Esophagus squamous epithelium (tissue), 5 donors: ENCODE measurements at places on chromosomes 4 and X.

- H3K27ac ChIP-seq, result no peak overlapping the region
- H3K27me3 ChIP-seq, result no peaks in the 10 kb centered on the region
- no peak overlapping the region for H3K4me3 ChIP-seq
- DNase-seq, result no peak
- H3K4me1 ChIP-seq, result no peaks in the 10 kb centered on the region
Observed at GRCh38 chr4:69095301-69095731, 958 bp upstream of the UGT2B7 start.

GRCh38 chr4:81494031-81494431 lies 22.3 kb upstream of the RASGEF1B start:
- no peaks in the 10 kb centered on the region for H3K27me3 ChIP-seq
- peaks cover 32% of the 10 kb centered on the region for H3K4me1 ChIP-seq
- H3K27ac ChIP-seq, result peak overlapping the region; percentile 72
- no peak for DNase-seq

- DNase-seq, result no peak
- no peak overlapping the region for H3K27ac ChIP-seq
- peaks cover 11% of the 10 kb centered on the region for H3K4me1 ChIP-seq
Observed at GRCh38 chr4:185346975-185347601, 48.6 kb downstream of the LRP2BP start.

DNA sequence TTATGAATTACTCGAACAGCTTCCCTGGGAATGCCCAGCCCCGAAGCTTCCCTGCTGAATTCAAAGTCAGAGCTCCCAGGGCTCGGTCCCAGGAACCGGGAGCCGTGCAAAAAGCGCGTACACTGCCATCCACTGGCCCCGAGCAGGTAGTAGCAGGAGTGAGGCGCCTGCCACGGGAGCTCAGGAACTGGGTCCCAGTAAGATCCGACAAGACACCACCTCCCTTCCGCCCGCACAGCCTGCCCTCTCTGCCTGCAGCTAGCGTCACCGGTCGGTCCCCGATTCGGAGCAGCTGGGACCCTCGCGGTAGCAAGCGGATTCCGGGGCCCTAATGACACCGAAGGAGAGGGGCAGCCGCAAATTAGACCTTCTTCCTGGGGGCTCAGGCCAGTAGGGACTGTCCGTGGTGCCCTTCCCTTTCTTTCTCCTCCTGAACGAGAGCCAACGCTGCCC lies 1.2 kb downstream of the CORIN start:
- no peak overlapping the region for H3K27ac ChIP-seq
- H3K4me3 ChIP-seq, result peak overlapping the region; percentile 52
- peaks cover 12% of the 10 kb centered on the region for H3K27me3 ChIP-seq
- H3K4me1 ChIP-seq, result peaks cover 20% of the 10 kb centered on the region
- DNase-seq, result peak; percentile 1
- H3K36me3 ChIP-seq, result no peaks in the 10 kb centered on the region

DNA sequence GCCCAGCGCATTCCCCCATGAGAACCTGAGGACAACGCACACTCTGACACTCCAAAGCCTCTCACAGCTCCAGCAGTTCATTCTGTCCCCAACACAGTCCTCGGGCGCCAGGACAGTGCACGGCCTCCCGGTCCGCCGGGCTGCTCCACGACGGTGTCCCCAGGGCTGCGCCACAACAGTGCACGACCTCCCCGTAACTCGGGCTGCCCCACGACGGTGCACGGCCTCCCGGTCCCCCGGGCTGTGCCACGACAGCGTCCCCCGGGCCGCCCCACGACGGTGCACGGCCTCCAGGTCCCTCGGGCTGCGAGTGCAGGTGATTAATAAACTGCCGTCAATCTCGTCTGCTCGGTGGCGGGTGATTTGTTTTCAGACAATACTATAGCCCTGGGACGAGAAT lies 585.1 kb upstream of the FRG1 start:
- H3K36me3 ChIP-seq, result no peaks in the 10 kb centered on the region
- no peak overlapping the region for H3K4me3 ChIP-seq
- no peaks in the 10 kb centered on the region for H3K4me1 ChIP-seq
- DNase-seq, result no peak
- H3K27me3 ChIP-seq, result no peaks in the 10 kb centered on the region

- H3K27me3 ChIP-seq, result no peaks in the 10 kb centered on the region
- H3K4me1 ChIP-seq, result no peaks in the 10 kb centered on the region
- no peak for DNase-seq
- H3K36me3 ChIP-seq, result no peaks in the 10 kb centered on the region
- H3K27ac ChIP-seq, result peak overlapping the region; percentile 50
- no peak overlapping the region for H3K4me3 ChIP-seq
Observed at GRCh38 chrX:43809463-43809862, 72.8 kb downstream of the MAOB start.

DNA sequence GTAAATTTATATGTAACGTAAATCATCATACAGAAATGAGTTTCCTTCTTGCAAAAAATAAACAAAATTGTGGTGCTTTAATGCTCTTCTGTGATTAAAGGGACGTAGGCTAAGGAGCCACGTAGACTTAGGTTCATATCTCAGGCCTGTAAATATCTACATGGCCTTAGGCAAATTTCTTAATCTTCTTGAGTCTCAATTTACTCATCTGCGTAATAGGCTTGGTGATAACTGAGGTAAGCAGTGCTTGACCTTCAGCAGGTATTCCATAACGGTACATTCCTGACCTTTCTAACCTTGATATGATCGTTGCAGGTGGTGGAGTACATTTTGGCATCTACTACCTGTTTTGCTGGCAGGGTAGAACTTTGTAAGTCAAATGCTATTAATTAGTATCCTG lies 65.2 kb upstream of the TLR3 start:
- H3K4me3 ChIP-seq, result no peak overlapping the region
- DNase-seq, result no peak
- H3K27ac ChIP-seq, result no peak overlapping the region
- H3K4me1 ChIP-seq, result no peaks in the 10 kb centered on the region
- H3K27me3 ChIP-seq, result no peaks in the 10 kb centered on the region

DNA sequence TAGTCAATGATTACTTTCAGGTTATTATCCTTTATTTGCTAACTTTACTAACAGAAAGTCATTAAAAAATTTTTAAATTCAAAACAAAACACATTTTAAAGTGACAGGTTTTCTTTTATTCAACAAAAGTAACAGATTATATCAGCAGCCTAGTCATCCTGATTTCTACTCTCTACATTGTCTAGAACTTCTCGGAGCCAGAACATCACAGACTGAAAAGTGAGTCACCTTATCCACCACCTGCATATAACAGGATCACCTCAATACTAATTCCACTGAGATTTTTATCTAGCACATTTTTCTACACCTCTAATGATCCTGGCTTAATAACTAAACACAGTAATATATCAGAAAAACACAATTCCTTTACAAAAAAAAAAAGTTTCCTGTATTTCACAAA lies 47.9 kb upstream of the SMARCAD1 start:
- no peaks in the 10 kb centered on the region for H3K36me3 ChIP-seq
- DNase-seq, result no peak
- no peaks in the 10 kb centered on the region for H3K4me1 ChIP-seq
- H3K27me3 ChIP-seq, result no peaks in the 10 kb centered on the region
- no peak overlapping the region for H3K27ac ChIP-seq
- H3K4me3 ChIP-seq, result no peak overlapping the region

- H3K27me3 ChIP-seq, result no peaks in the 10 kb centered on the region
- no peak overlapping the region for H3K27ac ChIP-seq
- H3K4me1 ChIP-seq, result no peaks in the 10 kb centered on the region
- no peaks in the 10 kb centered on the region for H3K36me3 ChIP-seq
- no peak overlapping the region for H3K4me3 ChIP-seq
Observed at GRCh38 chr4:137641544-137641943, 109.2 kb upstream of the PCDH18 start.

- no peak overlapping the region for H3K4me3 ChIP-seq
- no peaks in the 10 kb centered on the region for H3K27me3 ChIP-seq
- no peak for DNase-seq
Observed at GRCh38 chr4:124937993-124938392, 225.5 kb upstream of the ANKRD50 start.

- DNase-seq, result no peak
- H3K27ac ChIP-seq, result no peak overlapping the region
- H3K27me3 ChIP-seq, result no peaks in the 10 kb centered on the region
- no peak overlapping the region for H3K4me3 ChIP-seq
Observed at GRCh38 chrX:101009090-101009489, 39.6 kb downstream of the ARL13A start.

DNA sequence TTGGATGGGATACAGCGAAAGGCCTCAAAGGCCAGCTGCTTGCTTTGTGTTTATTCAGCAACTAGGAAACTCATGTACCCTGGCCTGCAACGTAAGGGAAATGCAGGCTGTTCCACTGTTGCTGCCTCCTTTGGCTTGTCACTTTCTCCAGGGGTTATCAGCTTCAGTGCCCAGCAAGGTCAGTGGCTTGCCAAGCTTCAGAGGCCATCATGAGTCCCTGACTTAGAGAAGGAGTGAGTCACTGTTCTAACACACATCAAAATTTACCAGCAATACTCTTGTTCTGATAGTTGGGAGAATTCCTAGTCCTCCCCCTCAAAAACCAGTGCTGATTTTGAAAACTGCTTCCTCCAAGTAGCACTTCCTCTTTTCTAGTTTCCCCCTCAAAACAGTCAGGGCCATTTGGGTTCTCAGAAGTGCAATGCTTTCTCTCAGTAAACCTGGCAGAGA lies 250.8 kb downstream of the ARHGAP24 start:
- H3K4me1 ChIP-seq, result no peaks in the 10 kb centered on the region
- H3K27me3 ChIP-seq, result no peaks in the 10 kb centered on the region
- no peak for DNase-seq
- H3K27ac ChIP-seq, result peak overlapping the region; percentile 43

DNA sequence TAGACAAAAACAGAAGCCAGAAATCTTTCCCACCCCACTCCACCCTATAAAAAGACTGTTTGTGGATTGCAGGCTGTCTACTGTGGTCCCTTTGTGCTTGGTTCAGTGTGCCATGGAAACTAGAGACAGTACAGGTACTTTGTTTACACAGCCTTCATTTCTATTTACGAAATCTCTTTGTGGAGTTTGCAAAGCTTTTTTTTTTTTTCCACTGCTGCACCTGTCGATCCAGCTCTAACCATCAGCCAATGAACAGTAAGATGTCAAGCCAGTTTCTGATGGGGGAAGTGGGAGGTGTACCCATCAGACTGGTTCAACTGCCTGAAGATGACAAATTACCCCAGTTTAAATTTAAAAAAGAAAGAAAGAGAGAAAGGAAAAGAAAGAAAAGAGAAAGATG lies 20.2 kb upstream of the LRBA start:
- H3K27ac ChIP-seq, result no peak overlapping the region
- no peaks in the 10 kb centered on the region for H3K36me3 ChIP-seq
- no peak overlapping the region for H3K4me3 ChIP-seq
- no peak for DNase-seq

GRCh38 chrX:70979136-70979762 lies 48.4 kb upstream of the SLC7A3 start:
- no peaks in the 10 kb centered on the region for H3K4me1 ChIP-seq
- DNase-seq, result no peak
- no peak overlapping the region for H3K4me3 ChIP-seq

DNA sequence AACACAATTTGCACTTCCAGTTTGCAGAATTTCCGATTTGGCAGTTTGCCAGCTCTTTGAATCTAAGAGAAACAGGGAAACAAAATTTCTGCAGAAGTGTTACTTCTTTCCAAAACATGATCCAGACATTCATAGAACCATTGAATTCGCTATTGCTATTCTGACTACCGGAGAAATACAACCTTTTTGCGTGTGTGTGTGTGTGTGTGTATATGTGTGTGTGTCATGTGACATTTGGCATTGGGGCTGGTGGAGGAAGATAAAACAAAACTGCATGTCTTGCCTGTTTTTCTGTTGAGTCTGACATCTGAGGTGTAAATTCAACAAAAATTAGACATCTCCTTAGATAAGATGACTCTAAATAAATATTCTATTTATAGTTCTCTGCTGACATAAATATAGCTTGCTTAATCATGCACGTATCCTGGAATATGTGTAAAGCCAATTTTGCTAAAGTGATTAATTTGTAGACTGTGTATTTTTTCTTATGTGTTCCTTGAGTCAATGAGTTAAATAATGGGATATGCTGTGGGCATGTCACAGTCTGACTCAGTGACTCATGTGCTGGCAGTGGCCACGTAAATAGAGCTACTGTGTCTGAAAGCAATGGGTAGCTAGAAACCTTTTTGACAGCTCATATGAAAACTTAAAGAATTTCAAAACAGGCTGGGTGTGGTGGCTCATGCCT lies 98.9 kb downstream of the HPGD start:
- H3K4me3 ChIP-seq, result peak overlapping the region; percentile 1
- peaks cover 27% of the 10 kb centered on the region for H3K4me1 ChIP-seq
- H3K36me3 ChIP-seq, result no peaks in the 10 kb centered on the region

DNA sequence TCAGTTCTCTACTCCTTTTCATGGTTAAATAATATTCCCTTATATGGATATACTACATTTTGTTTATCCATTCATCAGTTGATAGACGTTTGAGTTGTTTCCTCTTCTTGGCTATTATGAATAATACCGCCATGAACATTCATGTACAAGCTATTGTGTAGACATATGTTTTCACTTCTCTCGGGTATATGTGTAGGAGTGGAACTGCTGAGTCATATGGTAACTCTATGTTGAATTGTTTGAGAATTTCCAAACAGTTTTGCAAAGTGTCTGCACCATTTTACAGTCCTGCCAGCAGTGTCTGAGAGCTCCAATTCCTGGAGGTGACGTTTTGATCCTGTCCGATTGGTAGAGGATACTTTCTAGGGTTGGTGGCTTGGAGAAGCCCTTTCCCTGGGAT lies 23.6 kb downstream of the PLAC1 start:
- H3K4me3 ChIP-seq, result no peak overlapping the region
- no peak for DNase-seq
- no peaks in the 10 kb centered on the region for H3K4me1 ChIP-seq
- H3K36me3 ChIP-seq, result no peaks in the 10 kb centered on the region
- H3K27me3 ChIP-seq, result no peaks in the 10 kb centered on the region

DNA sequence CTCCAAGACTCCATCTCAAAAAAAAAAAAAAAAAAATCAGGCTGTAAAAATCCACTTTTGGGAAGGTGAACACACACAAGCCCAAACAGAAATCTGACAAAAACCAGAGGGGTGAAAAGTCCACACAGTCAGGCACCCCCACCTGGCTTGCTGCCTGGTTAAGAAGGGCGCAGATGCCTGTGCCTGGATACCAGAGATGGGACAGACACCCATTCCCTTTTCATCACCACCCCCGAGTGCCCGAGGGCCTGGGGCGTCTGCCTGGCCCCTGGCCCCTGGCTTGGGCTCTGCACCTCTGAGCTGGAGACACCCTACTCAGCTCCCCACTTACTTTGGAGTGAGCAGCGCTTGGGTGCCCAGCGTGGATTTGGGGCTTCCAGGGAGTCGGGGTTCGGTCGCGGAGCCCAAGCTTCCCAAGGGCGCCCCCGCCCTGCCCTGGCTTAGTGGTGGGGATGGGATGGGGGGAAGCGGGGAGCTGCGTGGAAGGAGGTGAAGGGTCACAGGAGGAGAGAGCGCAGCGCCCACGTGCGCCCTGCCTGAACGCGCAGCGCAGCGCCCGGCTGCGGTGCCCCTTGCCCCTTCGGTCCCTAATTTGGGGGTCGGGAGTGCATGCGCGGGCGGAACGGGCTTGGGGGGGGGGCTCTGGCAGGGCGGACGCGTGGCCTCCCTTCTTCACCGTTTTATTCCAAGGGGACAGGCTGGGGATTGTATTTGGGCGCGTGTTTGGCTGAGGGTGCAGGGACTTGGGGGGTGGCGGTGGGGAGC lies 11.3 kb downstream of the SHOX start:
- no peak for DNase-seq
- no peak overlapping the region for H3K27ac ChIP-seq
- H3K4me1 ChIP-seq, result peaks cover 12% of the 10 kb centered on the region
- H3K27me3 ChIP-seq, result peaks cover 92% of the 10 kb centered on the region
- H3K4me3 ChIP-seq, result no peak overlapping the region
- no peaks in the 10 kb centered on the region for H3K36me3 ChIP-seq

GRCh38 chrX:4185086-4185485 lies 471.6 kb upstream of the PRKX start:
- no peaks in the 10 kb centered on the region for H3K36me3 ChIP-seq
- no peak for DNase-seq
- no peak overlapping the region for H3K4me3 ChIP-seq
